ENCODE measurements at places on chromosomes 3 and 15. TPM values are rescaled to one million over a fixed set of nuclear protein-coding genes. Genes with fewer than 3 reads are reported as not detected.
A peak's percentile ranks its signal among the peaks of the same experiment; 100 is the strongest.

The MINAR1 gene
- 0.24 TPM for total RNA-seq

The TRPM1 gene
- not detected for total RNA-seq

The CYP8B1 gene
- not detected for total RNA-seq

The ARL14 gene
- total RNA-seq, result 0.32 TPM

The ANKRD34C gene
- total RNA-seq, result not detected

The TEX55 gene
- not detected for total RNA-seq

The MYRIP gene
- 1.2 TPM for total RNA-seq

The ITIH1 gene
- 0.12 TPM for total RNA-seq

The ADAMTSL3 gene
- total RNA-seq, result 1.4 TPM

The ZNF660 gene
- total RNA-seq, result 0.16 TPM

DNA sequence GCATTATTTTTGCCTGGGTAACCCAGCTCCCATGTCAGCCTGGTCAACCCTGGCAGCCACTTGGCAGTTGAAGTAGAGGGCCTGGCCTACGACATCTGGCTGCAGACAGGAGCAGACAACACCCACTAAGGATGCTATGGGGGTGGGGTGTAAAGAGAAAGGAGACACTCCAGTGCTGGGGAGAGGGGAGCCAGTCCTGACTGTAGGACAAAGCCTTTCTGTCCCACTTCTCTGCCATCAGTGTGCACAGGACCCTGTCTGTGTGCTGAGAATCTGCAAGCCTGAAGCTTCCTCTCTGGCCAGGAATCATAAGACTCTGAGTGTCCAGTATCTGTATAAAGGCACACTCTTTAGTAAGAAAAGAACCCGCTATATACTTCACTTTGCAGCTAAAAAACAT, 96.3 kb upstream of the CHRM5 start:
- ATAC-seq, result no peak

DNA sequence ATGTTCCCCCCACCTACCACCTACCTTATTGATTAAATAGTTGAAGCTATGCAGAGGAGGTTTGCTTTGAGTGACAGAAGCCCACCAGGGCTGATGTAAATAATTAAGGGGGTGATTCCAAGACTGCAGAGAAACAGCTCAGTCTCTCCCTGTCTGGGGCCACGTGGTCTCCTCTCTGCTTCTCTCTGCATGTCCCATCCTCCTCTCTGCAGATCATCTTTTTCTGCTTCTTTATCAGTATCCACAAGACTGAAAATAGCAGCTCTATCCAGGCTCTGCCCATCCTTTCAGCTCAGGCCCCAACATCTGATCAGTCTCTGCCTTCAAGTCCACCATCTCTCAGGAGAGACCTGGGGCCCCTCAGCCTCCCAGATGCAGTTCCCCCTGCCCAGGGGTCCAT, 110.8 kb downstream of the ANP32A start:
- ATAC-seq, result no peak

GRCh38 chr3:188133219-188133618, 20.7 kb upstream of the LPP start:
- peak; percentile 80 for ATAC-seq

- no peak for ATAC-seq
These were observed 43.0 kb upstream of the CACNA2D3 start for GRCh38 chr3:54079314-54079713.

DNA sequence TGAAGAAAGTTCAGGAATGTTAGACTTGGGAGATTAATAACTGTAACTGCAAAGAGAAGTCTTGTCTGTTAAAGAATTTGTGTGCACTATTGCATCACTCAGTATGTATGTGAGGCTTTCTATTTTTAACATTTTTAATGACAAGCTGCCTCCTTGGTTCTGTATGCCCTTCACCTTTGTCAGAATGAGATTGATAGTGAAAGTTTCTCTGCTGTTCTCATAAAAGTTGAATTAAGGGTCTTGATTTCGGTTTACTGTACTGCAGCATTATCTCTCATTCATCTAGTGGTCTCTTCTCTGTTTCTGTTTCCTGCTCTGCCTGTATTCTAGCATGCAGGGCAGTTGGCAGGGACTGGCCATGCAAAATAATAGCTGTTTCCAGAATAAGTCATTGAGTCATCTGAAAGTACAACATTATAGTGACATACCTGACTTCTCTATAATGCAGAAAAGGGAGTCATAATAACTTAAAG, 454.9 kb downstream of the IL5RA start:
- no peak for ATAC-seq

GRCh38 chr3:39277893-39278615, 1.8 kb downstream of the CX3CR1 start:
- ATAC-seq, result peak; percentile 32

DNA sequence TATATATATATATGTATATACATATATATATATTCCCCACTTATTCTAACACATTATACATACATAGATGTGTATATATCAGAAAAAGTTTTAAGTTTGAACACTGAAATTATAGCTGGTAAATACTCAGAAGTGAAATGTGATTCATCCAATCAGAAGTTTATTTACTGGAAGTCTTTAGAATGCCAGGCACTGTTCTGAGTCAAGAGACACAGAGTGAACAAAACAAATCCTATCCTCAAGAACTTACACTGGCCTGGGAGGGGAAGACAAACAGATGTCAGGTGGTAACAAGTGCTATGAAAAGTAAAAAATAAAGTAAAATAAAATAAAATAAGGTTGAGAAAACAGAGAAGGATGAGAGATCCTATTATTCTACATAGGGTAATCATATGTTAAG, 13.4 kb downstream of the DHX36 start:
- ATAC-seq, result no peak

GRCh38 chr3:42507761-42508335, 5.4 kb downstream of the VIPR1 start:
- ATAC-seq, result no peak

DNA sequence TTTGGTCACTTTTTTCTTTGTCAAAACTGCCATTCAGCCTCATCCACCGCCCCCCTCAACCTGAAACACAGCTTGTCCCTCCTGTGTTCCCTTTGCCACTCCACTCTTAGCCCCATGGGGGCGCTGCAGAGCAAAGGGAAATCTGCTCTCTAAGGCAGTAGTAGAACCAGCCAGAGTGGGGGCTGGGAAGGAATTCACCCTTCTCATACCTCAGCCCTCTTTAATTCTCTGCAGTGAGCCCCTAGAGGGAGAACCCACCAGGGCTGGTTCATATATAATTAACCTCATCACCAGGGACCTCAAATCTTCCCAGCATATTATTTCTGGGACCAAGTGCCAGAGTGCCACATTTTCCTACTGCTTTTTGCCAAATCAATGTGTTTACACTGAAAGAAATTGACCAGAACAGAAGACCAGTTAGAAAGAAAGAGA, 2.8 kb upstream of the BCL6 start:
- peak; percentile 52 for ATAC-seq

DNA sequence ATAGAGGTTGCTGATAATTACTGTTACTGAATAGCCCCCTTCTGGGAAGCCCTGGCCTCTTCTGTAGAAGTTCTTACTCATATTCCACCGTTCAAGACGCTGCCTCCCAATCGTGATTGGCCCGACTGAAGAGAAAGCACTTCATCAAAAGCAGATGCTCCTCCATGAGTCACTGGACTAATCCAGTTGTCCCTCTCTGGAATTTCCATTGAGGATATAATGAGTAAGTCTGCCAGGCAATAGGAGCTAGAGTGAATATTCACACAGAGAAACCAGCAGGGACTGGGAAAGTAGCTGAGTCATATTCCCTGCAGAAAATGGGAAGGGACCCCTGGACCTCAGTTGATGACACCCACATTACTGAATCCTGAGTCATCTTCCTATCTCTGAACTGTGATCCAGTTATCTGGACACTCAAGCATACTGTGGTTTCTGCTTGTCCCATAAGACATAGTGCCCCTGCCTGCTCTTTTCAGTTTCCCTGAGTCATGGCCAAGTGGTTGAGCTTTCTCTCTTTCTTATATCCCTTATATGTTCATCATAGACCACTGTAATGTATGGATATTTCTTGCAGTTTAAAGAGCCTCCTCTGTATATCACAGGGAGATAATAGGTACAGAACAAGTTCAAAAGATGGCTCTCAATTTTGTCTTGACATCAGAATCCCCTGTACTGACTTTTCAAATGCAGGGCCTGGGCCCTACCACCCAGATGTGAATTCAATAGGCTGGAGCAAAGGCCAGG, 151.2 kb upstream of the CDIN1 start:
- peak; percentile 10 for ATAC-seq

DNA sequence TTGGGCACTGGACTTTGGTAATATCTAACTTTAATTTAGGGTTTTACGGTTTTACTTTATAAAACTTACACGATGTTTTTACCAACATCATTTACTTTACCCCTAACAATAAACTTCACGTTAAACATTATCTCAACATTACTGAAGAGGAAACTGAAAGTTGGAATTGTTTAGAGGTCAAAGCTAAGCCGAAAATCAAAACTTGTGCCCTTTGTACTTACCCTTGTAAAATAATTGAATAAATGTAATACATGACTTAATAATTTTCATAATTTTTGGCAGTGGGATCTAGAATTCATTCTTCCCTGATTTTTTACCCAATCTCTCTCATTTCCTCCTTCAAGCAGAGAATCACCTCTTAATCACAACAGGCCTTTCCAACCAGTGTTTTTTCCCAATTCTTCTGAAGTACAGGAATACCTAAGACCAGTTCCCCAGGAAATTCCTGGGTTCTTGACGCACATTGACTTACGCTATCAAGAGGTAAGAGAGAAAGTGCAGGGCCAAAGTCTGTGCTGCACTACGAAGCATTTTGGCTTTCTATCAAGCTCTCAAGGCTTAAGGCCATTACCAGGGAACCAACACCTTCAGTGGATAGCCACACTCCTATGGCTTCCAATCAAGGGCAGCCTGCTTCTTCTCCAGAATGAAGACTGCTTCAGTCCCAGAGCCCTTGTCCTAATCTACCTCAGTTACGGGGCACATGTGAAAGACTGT, 11.9 kb upstream of the SEMA6D start:
- no peak for ATAC-seq

DNA sequence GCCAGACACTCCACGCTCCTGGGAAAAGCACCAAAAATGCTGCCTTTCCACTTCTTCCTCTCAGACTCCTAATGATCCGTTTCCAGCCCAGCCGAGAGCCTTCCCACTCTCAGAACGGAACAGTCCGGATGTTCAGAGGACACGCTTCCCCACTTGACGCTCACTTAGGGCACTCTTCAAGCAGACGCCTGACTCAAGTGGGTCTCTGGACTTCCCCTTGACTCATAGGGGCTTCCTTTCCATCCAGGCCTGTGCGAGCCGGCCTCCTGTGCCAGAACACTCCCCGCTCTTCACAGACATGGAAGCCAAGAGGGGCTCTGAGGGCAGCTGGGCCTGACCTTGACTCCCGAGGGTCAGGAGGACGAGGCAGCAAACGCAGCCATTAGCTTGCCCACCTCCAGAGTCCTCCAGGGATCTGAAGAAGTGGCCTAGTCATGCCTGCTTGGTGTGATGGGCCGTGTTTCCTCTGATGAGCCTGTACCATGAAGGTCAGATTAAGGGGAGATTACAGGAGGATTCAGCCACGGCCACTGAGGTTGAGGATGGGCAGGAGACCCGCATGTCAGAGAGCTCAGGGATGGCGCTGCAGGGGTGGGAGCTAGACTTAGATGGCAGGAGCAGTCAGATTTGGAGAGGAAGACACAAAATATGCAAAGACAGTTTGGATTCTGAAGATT, 114.7 kb upstream of the TLE3 start:
- no peak for ATAC-seq

GRCh38 chr3:32958509-32958908, 7.1 kb downstream of the CCR4 start:
- ATAC-seq, result no peak

- no peak for ATAC-seq
These were observed 292.2 kb downstream of the PYDC2 start for GRCh38 chr3:191753196-191753595.

GRCh38 chr3:39593341-39593740, 125.9 kb downstream of the MOBP start:
- no peak for ATAC-seq

DNA sequence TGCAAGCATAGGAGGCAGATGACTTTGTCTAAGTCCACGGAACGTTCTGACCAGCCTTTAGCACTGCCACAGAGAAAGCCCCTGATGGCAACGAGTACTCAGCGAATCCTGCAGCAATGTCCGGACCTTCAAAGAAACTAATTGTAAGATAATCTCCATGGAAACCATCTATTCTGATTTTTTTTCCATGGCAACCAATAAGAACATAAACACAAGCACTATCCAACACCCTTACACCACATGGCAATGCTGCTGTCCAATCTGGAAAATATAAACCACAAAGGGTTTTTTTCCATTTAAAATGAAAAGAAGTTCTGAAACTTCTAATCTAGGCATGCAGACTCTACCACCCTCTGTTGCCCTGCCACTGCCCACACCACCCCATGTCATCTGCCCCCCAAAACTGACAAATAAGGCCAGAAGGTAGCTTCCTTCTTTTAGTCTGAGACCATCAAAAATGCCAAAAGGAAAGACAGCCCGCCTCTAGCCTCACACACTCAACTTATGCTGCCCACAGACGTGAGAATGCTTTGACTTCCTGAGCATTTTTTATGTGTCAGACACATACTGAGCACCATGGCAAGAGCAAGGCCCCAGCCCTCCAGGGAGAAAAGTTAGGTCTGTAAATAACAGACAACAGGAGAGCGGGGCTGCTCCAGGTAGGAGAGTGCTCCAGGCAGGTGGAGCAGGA, 44.5 kb downstream of the POC1A start:
- ATAC-seq, result no peak

All from esophagus mucosa (tissue), 1 donor.